ENCODE measurements at places on chromosomes 6 and 20.

DNA sequence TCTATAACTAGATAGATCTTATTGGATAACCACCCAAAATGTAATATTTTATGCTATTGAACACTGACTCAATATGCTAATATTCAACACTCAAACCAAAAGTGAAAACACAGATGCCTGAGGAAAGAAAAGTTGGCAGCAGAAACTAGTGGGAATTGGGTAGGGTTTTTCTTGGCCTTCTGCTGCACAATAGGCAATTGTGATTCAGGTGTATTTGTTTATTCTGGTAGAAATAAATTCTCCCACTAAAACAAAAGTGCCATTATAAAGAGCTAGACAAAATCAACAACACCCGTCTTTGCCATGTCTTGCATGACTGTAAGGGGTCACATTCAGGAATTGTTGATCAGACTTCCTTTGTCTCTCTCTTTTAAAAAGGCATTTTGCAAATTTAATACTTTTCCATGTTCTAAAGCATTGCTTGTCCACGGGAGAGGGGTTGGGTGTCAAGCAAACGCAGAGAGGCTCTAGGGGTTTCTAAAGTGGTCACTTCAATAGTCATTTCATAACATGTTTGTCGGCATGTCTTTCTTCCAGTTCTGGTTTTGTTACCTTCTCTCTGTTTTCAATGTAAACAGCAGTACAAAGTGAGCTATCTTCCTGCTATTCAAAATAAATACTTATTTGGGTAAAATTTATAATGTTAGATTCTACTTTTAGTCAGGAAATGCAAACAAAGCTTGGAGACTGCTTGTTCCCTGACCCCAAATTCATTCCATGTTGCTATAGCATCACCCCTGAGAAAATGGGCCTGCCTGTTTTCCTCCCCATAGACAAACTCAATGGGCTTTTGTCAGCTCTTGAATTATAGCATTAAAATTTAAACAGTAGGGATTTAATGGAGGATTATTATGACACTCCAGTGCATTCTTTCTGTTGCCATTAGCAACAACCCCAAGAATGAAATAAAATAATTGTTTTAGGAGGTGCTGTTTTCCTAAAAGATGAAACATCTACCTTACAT lies 217.0 kb upstream of the CCN2 start:
- H3K27me3 ChIP-seq = no peaks in the 10 kb centered on the region
- no peak overlapping the region for H3K27ac ChIP-seq
- no peak overlapping the region for H3K4me3 ChIP-seq
- DNase-seq = no peak

GRCh38 chr20:36925234-36925633 lies 26.3 kb downstream of the SAMHD1 start:
- no peak overlapping the region for H3K27ac ChIP-seq
- DNase-seq = no peak
- H3K4me3 ChIP-seq = no peak overlapping the region
- peaks cover 83% of the 10 kb centered on the region for H3K36me3 ChIP-seq
- no peaks in the 10 kb centered on the region for H3K27me3 ChIP-seq
- H3K4me1 ChIP-seq = peaks cover 25% of the 10 kb centered on the region

DNA sequence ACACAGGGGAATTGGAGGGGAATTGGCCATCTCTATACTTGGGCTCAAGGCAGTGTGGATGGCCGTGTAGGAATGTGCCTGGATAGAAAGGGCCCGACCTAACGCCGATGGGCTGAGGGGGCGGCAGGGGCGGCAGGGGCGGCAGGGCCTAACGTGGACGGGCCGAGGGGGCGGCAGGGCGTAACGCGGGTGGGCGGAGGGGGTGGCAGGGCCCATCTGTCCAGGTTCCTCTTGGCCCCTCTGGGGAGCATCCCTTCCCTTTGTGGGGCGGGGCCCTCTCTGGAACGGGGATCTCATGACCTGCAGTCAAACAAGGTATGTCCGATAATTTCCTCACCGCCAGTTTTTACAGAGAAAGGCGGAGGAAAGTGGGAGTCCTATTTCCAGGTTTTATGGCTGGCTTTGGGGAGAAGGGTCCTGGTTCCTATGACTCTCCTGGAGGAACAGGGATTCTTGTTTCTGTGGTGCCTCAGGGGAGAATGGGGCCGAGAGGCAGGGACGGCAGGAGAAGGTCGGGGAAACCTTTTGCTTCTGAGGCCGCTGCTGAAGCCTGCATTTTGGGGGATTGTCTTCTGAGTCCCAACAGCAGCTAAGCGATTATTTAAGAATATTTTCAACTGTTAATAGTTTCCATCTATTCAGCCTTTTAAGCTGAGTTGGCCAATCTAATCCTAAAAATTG lies 100.8 kb upstream of the FRMD1 start:
- no peak overlapping the region for H3K4me3 ChIP-seq
- H3K27ac ChIP-seq = no peak overlapping the region
- no peak for DNase-seq
- no peaks in the 10 kb centered on the region for H3K36me3 ChIP-seq
- no peaks in the 10 kb centered on the region for H3K27me3 ChIP-seq
- no peaks in the 10 kb centered on the region for H3K4me1 ChIP-seq

DNA sequence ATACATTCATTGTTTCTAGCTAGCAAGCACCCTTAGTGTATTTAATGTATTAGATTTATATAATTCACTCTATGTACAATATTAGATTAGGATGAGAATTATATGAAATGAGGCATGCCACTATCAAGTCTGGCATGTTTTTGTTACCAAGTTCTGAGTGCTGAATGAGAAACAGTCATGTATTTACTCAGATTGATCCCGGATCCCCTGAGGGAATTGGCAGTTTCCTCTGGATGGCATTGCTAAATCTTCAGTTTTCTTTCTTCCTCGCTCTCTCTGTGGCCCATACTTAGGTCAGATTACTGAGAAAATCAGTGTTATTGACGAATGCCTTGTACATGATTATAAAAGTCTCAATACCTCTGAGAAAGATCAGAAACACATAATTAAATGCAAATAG lies 66.6 kb downstream of the CDKAL1 start:
- DNase-seq = no peak
- H3K27me3 ChIP-seq = no peaks in the 10 kb centered on the region
- H3K4me3 ChIP-seq = no peak overlapping the region
- no peak overlapping the region for H3K27ac ChIP-seq

DNA sequence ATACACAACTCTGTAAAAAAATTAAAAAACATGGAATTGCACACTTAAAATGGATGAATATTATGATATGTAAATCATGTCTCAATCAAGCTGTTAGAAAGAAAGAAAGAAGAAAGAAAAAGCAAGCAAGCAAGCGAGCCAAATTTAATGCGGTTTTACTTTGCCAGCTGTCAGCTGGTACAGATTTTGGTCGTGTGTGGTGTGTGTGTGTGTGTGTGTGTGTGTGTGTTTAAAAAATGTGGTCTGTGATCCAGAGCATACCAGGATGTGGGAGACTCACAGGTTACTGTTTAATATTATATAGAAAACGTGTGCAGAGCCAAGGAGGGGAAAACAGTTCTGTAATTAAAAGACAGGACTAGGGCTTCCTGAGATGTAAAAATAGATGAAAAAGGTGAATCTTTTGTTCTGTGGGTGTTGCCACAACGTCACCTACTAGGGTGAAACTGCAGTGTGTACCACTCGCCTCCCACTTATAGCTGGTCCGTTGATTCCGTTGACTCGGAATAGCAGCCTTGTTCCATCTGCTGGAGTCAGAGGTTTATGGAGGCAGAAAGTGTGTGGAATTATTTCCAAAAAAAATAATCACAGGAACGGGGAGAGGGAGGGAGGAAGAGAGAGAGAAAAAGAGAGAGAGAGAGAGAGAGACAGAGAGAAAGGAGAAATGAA lies 197.7 kb downstream of the BCAS1 start:
- H3K27ac ChIP-seq = peak overlapping the region; percentile 39
- H3K27me3 ChIP-seq = no peaks in the 10 kb centered on the region
- H3K4me1 ChIP-seq = peaks cover 41% of the 10 kb centered on the region
- H3K36me3 ChIP-seq = no peaks in the 10 kb centered on the region
- DNase-seq = peak; percentile 87
- H3K4me3 ChIP-seq = peak overlapping the region; percentile 39

- H3K27me3 ChIP-seq = peaks cover 5% of the 10 kb centered on the region
- no peak overlapping the region for H3K4me3 ChIP-seq
- H3K36me3 ChIP-seq = no peaks in the 10 kb centered on the region
- no peaks in the 10 kb centered on the region for H3K4me1 ChIP-seq
- DNase-seq = no peak
Observed at GRCh38 chr20:59828125-59829053, 105.0 kb downstream of the SYCP2 start.
